ENCODE measurements at places on chromosomes 3 and 15.
A peak's percentile ranks its signal among the peaks of the same experiment; 100 is the strongest.

DNA sequence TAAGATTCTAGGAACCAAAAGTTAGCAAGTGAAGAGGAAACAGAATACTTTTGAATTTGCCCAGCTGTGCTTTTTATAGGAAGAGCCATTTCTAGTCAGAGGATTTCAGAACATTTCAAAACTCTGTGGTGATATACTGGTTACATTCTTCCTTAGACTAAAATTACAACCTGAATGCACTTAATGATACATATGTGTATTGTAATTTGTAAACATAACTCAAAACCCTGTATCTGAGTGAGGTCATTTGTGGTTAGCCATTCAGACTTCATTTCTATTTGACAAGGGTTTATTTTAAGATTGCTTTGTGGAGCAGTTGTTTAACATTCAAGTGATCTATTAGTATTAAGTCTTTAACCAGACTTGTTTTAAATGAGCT lies 59.4 kb upstream of the TRIM71 start:
- DNase-seq, result no peak

GRCh38 chr3:145698749-145699148 lies 462.2 kb downstream of the PLOD2 start:
- no peak for DNase-seq

DNA sequence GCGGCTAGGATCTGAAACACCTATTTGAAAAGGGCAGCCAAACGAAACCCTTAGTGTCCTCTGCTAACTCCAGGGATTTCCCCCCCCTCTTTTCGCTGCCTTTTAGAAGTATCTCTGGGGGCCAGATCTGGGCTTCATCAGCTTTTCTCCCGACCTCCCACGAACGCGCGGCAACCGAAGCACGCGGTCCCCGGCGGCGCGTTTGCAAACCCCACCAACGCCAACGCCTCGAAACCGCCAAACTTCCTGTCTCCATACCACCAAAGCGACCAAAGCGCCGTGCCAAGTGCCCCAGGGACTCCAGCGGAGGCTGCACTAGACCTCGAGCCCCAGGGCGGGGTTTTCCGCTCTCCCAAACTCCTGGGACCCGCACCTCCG lies 155.8 kb upstream of the FRMD4B start:
- DNase-seq, result no peak

- no peak for DNase-seq
Observed at GRCh38 chr3:165081183-165081582, 2.9 kb upstream of the SI start.

GRCh38 chr15:77525907-77526594 lies 105.4 kb downstream of the HMG20A start:
- DNase-seq, result no peak

DNA sequence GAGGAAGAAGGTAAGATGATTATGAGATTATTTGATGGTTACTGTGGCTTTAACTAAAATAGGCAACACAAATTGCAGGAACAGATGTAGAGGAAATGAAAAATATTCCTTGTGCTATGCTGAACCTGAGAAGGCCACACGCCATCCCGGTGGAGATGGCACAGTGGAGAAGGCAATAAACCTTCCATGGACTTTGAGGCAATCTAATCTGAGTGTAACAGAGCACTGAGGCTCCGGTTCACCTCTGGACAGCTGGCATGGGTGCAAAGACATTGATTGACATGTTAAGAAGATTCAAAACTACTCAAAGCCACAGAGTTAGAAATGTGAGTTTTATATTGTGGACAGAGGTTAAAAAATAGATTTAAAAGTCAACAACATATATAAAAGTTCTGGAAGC lies 535.7 kb downstream of the AGBL1 start:
- DNase-seq, result no peak

GRCh38 chr3:132550579-132551305 lies 46.3 kb upstream of the ACKR4 start:
- no peak for DNase-seq

GRCh38 chr3:13197281-13197680 lies 124.1 kb upstream of the IQSEC1 start:
- no peak for DNase-seq

DNA sequence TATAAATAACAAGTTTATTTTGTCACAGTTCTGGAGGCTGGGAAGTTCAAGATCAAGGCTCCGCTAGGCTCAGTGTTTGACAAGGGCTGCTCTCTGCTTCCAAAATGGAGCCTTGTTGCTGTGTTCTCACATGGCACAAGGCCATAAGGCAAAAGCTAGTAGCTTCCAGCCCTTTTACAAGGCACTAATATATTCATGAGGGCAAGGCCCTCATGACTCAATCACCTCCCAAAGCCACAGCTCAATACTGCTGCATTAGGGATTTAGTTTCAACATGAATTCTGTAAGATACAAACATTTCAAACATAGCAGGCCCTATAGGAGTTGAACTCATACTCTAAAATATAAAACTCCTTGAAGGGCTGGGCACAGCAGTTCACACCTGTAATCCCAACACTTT lies 30.2 kb downstream of the ZBTB11 start:
- no peak for DNase-seq

DNA sequence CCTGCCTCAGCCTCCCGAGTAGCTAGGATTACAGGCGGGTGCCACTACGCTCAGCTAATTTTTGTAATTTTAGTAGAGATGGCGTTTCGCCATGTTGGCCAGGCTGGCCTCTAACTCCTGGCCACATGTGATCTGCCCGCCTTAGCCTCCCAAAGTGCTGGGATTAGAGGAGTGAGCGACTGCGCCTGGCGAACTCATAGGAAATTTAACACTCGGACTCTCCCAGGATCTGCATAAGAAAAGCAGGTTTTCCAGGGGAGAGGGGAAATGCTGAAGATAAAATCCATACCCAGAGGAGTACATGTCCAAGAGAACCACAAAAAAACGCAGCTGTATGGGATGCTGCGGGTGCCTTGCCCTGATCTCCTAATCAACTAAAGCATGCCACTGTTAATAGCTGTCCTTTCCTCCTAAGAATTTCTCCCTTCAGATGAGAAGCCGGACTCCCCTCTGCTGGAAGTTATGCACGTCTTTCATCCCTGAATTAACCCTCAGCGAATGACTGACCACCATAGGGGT lies 25.3 kb upstream of the TGFBR2 start:
- no peak for DNase-seq

DNA sequence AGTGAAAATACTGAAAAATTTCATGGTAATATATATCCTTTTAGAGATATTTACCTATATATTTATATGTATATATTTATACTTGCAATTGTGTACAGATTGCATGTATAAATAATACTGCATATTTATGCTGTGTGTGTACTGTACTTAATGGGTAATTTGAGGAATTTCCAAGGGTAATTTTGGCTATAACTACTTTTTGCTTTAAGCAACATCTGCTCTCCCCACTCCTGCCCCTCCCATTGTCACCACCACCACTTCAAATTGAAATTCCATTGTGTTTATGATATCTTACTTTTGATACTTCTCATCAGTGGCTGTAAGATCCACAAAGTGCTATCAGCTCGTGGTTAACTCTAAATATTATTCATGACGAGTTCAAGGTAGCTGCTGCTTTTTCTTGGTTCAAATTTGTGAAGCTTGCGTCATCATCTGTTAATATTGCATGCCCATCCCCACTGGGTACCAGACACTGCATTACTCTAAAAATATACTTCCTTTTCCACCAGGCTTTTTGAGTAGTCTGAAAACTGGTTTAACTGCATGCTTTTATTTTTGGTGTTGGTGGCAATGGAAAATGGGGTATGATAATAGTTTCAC lies 91.7 kb upstream of the MITF start:
- no peak for DNase-seq

DNA sequence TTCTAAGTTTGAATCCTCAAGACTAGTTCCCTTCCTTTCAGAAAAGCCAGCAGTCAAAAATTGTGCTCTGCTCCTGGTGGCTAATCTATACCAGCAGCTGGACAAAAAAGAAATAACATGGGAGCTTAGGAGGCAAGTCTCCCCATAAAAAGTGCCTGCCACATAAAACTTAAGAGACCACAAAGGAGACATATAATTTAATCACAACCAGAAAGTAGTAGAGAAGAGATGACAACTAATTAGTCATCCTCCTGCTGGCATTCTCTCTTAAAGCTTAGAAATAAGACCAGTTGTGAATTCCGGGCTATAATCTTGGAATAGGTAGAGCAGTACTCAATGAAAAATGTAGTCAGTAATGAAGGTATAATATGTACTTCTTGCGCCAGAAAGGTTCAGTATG lies 20.2 kb upstream of the IMPG2 start:
- peak; percentile 6 for DNase-seq

DNA sequence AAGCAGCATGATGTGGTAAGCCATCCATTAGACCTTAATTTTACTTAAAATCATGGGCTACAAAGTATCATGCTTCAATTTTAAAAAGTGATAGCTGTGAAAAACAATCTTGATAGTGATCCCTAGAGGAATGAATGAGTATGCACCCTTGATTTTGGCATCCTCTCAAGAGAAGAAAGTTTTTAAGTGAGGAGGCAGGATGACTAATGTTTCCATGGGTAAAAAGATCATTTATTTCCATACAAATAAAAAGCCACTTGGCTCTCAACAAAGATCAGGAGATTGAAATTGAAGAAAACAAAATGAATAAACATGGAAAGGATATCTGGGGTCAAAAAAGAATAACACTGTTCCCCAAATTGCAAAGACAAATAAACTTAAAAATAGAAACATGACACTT lies 305.4 kb downstream of the MEX3B start:
- no peak for DNase-seq

- no peak for DNase-seq
Observed at GRCh38 chr15:98002866-98003265, 42.4 kb downstream of the ARRDC4 start.

- no peak for DNase-seq
Observed at GRCh38 chr3:179036226-179036625, 35.4 kb downstream of the ZMAT3 start.

DNA sequence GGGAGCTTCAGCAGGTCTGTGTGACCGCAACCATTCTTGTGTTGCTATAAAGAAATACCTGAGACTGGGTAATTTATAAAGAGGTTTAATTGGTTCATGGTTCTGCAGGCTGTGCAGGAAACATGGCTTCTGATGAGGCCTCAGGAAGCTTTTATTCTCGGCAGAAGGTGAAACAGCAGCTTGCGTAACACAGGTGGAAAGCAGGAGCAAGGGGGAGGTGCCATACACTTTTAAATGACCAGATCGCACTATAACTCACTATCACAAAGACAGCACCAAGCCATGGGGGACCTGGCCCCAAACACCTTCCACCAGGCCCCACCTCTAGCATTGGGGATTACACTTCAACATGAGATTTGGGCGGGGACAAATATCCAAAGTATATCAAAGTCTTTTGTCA lies 8.3 kb upstream of the CIB2 start:
- DNase-seq, result no peak

DNA sequence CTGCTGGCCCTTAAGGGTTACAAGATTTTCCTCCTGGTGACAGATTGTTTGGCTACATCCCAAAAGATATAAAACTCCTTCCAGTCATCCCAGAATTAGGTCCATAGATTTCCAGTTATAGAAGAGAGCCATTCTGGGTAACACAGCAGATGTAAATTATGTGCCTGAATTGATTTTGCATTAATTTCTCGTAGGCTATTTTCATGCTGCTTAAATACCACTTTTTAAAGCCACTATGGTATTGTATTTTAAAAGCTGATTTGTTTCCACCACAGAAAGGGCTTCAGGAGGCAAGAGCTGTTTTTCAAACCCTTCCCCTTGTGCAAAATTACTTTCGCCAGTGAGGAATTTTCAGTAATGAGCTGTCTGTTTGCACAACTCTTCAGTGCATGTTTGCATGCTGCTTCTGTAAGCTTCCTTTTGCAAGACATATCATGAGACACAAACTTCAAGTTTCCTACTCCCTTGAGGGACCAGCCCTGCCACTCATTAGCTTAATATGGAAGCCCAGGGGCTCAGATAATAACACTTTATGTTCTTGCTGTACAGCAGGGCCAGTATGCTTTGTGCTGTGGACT lies 105.4 kb upstream of the TNIK start:
- peak; percentile 31 for DNase-seq

GRCh38 chr3:23406601-23407000 lies 203.5 kb downstream of the UBE2E2 start:
- DNase-seq, result no peak

DNA sequence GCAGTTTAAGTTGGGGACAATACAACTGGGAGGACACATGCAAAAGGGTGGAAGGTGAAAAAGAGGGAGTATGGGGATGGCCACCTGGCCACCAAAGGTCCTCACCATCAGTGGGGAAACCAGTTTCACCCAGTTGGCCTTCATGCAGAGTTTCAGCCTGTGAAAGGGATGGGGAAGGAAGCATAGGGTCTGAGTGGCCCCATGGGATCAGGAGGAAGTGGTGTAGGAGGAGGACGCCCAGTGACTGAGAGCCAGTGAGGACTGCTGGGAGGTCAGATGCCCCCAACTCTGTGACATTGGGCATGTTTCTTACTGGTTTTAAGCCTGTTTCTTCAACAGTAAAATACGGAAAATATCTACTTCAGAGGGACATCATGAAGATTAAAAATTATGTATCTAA lies 16.3 kb downstream of the BCL2A1 start:
- no peak for DNase-seq

DNA sequence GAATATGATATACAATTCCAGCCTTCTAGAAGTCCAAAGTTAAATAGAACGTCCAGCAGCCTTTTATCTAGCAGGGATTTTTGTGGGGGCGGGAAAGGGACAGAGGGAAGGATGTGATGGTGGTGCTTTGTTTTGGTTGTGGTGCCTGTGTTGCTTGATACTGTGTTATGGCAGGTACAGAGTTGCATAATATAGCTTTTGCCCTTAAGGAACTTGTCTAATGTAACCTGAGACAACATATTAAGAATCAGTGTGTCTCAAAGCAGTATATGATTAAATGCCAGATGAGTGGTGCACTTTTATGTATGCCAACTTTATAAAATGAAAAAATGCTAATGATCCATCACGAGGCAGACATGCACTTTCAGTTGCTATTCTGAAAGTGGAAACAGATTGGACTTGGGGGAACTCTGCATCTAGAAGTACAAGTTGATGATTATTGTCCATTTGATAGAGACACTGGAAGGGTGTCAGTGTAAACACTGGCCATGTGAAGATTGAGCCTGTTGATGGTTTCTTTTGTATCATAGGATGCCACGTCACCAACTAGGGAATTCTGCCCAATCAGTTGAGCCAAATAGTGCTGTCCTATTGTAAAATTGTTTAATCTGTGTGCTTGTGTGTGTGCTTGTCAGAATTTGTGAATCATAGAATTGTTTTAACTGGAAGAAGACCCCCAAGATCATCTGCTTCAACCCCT lies 23.0 kb downstream of the NEO1 start:
- no peak for DNase-seq

GRCh38 chr15:67717776-67718175 lies 107.5 kb upstream of the SKOR1 start:
- no peak for DNase-seq

GRCh38 chr3:30694668-30695067 lies 88.3 kb downstream of the TGFBR2 start:
- no peak for DNase-seq

- DNase-seq, result no peak
Observed at GRCh38 chr3:100073714-100074307, 40.5 kb downstream of the FILIP1L start.

- no peak for DNase-seq
Observed at GRCh38 chr3:13227315-13228165, 154.3 kb upstream of the IQSEC1 start.

- no peak for DNase-seq
Observed at GRCh38 chr3:53570709-53571108, 76.3 kb downstream of the CACNA1D start.

GRCh38 chr3:179852142-179852905 lies 184.4 kb downstream of the PEX5L start:
- DNase-seq, result no peak

GRCh38 chr15:98413933-98414546 lies 234.3 kb upstream of the IGF1R start:
- no peak for DNase-seq

GRCh38 chr3:94515983-94516382 lies 453.1 kb downstream of the NSUN3 start:
- DNase-seq, result no peak

GRCh38 chr3:9346141-9346540 lies 16.7 kb upstream of the THUMPD3 start:
- no peak for DNase-seq

Measured in GM04503 (cell line).